ENCODE measurements at places on chromosomes 16 and 17.

GRCh38 chr17:45070001-45070400 is 8.9 kb downstream of the NMT1 start:
- DNase-seq: no peak

- DNase-seq: no peak
Measured at GRCh38 chr16:73878611-73879010, 418.0 kb upstream of the PSMD7 start.

- no peak for DNase-seq
Measured at GRCh38 chr17:10337136-10337535, 35.7 kb downstream of the MYH13 start.

- no peak for DNase-seq
Measured at GRCh38 chr16:59688006-59688405, 953.9 kb upstream of the GOT2 start.

DNA sequence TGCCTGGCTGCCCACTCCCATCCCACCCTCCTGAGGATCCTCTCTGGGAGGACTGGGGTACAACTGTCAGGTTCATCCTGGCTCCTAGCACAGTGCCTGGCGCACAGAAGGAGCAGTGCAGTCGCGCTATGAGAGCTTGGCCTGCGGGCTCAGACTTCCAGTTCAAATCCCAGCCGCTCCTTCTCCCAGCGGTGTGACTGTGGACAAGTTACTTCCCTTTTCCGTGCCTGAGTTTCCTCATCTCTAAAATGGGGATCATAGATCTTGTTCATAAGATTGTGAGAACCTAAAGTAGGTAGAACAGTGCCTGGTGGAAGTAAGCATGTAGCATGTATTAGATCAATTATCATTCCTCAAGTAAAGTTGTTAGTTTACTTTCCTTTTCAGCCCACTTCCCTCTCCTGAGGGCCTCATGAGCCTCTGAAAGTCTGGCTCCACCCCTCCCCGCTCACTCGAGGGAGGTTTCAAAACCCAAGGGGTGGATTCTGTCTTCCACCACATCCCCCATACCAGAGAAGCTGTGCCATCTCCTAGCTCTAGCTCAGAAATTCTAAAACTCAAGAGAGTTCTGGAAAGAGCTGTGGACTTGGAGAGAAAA is 19.9 kb upstream of the COL1A1 start:
- no peak for DNase-seq

DNA sequence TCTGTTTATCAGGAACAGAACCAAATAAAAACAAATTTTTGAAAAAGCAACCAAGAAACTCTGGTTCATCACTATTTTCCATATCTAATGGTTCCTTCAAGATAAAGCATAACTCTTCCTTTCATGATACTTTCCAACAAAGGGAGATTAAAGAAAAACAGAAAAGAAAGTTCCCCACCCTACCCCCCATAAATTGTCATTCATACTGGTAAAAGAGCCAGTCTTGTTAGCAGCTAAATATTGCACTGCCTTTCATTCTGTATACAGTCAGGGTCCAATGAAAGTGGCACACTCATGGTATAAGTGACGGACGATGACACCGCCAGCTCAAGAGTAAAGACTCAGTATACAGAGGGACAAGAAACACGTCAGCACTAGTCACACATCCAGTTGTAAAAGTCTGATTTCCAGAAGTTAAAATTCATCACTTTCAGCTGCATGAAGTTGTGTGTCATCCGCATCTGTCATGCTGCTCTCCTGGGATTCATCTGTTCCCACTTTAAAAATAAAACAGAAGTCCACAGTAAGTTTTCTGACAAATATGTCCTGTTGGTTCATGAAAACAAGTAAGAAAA is 68.5 kb downstream of the CDC27 start:
- DNase-seq: no peak

Measured in esophagus squamous epithelium (tissue), 5 donors.